ENCODE measurements at places on chromosomes 3 and 15.

DNA sequence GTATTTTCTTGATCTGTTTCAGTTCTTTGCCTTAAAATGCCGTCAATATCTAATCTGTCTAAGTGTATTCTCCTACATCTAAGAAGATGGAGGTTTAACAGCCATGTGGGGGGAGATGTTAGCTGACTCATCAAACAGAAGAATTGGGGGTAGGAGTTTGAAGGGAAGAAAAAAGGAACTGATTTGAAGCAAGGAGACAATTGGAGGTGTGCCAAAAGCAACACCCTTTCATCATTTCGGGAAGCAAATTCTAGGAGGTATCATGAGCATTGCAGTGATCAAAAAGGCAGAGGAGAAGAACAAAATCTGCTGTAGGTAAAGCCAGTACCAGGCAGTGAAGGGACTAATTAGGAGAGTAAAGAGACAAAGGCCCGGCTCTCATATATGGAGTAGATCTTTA lies 337.3 kb upstream of the TBC1D5 start:
- DNase-seq: no peak

GRCh38 chr3:160159341-160159740 lies 65.9 kb upstream of the C3orf80 start:
- no peak for DNase-seq

DNA sequence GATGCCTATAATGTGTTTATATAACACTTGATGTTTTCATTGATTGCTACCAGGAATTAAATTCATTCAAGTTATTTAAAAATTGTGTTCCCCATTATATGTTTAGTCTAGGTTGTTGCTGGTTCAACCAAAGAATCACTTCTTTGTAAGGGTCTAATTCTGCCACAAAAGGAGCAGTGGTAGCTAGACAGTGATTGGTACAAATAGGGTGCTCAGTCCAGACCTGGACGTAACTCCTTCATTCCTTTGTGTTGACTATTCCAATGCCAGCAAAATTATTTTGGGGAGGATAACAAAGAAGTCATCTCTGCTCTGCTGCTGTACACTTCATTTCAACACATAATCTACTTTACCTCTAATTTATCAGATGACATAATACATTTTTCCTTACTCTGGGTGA lies 1.2 kb downstream of the CHMP2B start:
- peak; percentile 26 for DNase-seq

- DNase-seq: peak; percentile 56
These were observed 90.1 kb downstream of the FBN1 start for GRCh38 chr15:48555241-48555881.

- peak; percentile 15 for DNase-seq
These were observed 87.2 kb downstream of the OPA1 start for GRCh38 chr3:193680220-193680619.

- no peak for DNase-seq
These were observed 108.3 kb downstream of the ZBTB20 start for GRCh38 chr3:115038817-115039216.

DNA sequence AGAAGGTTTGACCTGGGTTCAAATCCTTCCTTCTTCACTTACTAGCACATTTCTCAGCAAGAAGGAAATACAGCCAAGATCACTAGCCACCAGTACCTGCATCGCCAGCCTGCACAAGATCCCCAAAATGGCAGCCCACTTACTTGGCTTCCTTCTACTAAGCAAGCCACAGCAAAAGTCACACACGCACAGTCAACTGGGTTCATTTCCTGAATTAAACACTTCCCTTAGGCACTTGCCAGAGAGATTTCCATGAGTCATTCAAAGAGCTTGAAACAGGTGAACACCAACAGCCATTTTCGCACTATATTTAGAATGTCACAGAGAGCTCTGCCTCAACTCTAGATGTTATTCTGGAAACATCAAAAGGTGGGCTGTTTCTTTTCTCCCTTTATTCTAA lies 42.6 kb downstream of the MGLL start:
- DNase-seq: no peak

DNA sequence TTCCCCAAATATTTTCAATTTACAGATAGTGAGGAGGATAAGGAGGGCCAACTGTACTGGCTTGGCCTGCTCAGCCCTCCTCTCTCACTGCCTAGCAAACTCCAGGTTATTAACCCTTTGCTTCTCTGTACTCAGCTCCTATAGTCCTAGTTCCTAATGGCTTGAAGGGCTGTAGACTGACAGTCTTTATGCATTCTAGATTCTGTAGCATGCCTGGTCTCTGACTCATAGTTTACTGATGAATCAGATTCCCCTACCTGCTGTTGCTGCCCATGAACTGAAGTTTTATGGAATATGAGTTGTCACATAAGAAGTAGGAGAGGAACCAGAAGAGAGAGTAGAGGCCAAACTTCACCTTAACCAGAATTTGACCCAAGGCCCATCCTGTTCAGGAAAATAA lies 27.1 kb upstream of the MAP3K13 start:
- DNase-seq: peak; percentile 40

- DNase-seq: peak; percentile 72
These were observed at the start of gene CPLX3 for GRCh38 chr15:74826364-74826819. Gene CPLX3, plus strand, starts transcription at chr15:74826627. Its CDS starts 77 bp downstream, at chr15:74826704.

DNA sequence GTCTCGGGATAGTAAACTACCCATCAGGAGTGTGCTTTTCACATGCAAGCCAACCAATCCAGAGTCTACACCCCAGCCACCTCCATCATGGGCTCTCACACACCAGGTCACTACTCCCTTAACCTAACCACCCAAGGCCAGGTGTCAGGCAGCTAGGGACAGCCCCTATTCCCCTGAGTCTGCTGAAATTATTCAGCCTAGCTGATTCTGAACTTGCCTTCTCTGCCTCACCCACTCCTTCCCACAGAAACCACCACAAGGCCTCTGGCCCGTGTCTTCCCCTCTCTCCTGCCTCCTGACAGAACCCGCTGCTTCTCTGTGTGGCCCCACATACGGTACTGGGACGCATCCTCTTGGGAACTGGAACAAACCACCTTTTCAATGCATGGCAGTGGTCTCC lies 82.1 kb downstream of the PCSK6 start:
- no peak for DNase-seq

GRCh38 chr15:58381697-58382096 lies 50.1 kb upstream of the LIPC start:
- no peak for DNase-seq

- no peak for DNase-seq
These were observed 13.0 kb upstream of the ACAP2 start for GRCh38 chr3:195455789-195456188.

DNA sequence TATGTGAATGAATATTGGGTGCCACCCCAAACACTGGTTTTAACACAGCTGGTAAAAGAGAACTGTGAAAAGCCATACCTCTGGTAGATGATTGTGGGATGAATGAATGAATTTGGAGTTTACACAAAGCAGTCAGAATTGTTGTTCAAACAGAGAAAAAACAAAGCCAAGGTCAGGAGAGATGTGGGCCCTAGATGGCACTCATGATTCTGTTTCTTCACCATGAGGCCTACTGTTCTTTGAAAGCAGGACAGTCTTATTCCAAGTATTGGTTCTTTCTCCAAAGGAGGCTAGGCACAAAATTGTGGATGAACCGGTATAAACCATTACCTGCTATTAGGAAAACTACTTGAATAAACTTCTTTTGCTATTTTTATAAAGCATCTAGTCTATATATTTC lies 97.6 kb downstream of the SAMMSON start:
- no peak for DNase-seq

GRCh38 chr15:63080634-63081250 lies 38.2 kb downstream of the TPM1 start:
- DNase-seq: no peak

GRCh38 chr3:9869955-9870354 lies 10.1 kb downstream of the CIDEC start:
- DNase-seq: no peak

GRCh38 chr15:68205558-68205944 lies 419 bp upstream of the CALML4 start:
- no peak for DNase-seq

- DNase-seq: no peak
These were observed 7.3 kb downstream of the MCTP2 start for GRCh38 chr15:94238539-94239118.

GRCh38 chr15:70353606-70354345 lies 256.1 kb upstream of the TLE3 start:
- DNase-seq: no peak

DNA sequence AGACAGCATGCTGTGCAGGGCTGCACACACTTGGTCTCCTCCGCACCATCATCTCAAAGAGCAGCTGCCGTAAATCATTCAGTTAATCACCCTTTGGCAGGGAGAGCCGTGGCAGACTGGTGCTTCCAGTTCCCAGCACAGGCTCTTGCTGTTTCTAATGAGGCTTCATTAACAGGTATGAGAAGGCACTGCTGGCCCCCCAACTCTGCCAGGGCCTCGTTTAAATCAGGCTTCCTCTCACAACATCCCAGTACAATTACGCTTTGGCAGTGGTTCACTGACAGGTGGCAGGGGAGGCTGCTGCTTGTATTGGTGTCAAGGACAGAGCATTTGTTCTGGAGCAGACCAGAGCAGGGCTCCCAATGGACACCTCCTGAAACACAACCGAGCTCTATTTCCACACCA lies 77.1 kb downstream of the BFSP2 start:
- DNase-seq: no peak

GRCh38 chr3:167901138-167901537 lies 165.6 kb downstream of the SERPINI1 start:
- no peak for DNase-seq

DNA sequence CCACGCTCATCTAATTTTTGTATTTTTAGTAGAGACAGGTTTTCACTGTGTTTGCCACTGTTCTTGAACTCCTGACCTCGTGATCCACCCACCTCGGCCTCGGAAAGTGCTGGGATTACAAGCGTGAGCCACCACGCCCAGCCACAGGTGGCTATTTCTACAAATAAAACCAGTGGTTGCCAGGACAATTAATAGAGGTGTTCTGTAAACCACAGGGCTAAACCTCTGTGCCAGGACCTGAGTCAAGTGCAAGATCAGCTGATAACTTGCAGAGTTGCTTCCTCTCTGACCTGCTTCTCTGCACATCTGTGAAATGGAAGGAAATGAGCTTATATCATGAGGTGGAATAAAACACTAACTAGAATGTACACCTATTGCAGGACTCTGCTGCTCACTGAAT lies 72.8 kb downstream of the CD200R1L start:
- DNase-seq: no peak

- DNase-seq: no peak
These were observed 372.5 kb upstream of the BCHE start for GRCh38 chr3:166209701-166210100.

DNA sequence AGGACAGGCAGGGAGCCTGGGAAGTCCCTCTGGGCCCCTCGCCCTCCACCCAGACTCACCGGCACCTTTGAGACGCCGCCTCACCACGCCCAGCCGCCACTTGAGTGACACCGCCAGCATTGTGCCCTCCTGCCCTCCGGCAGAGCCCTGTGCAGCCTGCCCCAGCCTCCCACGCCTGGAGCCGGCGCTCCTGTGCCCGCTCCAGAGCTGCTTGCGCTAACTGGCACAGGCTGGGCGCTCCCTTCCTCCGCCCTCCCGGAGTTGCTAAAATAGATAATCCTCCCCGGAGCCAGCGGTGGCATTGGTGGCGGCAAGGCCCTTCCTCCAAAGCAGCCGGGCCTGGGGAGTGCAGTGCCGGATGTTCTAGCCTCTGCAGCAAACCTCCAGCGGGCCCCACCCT lies 15.7 kb upstream of the GRIP2 start:
- no peak for DNase-seq

GRCh38 chr3:71509066-71509465 lies 74.5 kb downstream of the FOXP1 start:
- no peak for DNase-seq

- DNase-seq: no peak
These were observed 39.6 kb downstream of the TMOD3 start for GRCh38 chr15:51869060-51869421.

GRCh38 chr15:31499236-31499952 lies 172.8 kb downstream of the KLF13 start:
- DNase-seq: no peak

DNA sequence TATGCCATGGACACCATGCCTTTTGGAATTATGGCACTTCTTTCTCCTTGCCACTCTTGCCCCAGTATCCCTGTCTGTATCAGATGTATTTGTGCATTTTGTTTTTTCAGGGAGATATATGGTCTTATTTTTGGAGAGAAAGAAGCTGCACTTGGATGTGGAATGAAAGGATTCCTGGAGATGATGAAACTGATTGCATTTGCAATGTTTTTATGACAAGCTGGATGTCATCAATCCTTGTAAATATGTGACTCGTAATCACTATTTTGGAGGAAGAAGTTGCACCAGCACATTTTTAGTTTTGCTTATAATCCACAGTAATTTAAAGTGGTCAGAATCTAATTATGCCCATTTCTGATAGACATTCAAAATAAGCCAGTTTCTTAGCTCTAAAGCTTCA lies 165.0 kb downstream of the NR1D2 start:
- no peak for DNase-seq

DNA sequence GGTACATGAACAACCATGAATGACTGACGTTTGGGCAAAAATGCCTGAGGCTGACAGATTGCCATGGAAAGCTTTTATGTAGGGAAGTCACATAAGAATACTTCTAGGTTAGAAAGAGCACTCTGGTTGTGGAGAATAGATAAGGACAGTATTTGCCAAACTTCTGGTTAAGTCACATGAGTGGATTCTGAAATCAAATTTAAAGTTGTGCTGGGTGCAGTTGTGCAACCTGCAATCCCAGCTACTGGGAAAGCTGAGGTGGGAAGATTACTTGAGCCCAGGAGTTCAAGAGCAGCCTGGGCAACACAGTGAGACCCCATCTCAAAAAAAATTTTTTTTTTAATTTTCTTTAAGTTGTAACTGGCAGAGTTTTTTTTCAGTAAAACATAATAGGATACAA lies 7.2 kb upstream of the ZNF148 start:
- DNase-seq: no peak

- no peak for DNase-seq
These were observed 579.8 kb upstream of the SUCLG2 start for GRCh38 chr3:68234076-68234780.

GRCh38 chr15:87609474-87609873 lies 647.1 kb downstream of the NTRK3 start:
- peak; percentile 51 for DNase-seq

DNA sequence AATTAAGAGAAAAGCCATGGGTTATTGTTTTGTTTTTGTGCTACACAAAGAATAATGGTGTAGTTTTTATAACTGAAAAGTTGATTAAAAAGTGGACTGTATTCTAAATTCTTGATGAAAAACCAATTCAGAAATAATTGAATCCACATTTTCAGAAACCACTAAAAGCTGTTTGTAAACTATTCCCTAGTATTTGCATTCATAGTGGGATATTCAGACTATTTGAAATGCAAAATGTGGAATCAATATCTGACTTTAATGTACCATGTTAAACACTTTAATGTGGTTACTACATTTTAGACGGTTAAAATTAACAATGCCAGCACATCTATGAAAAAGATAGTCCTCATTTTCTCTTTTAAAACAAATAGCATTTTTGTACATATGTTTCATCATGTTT lies 104.6 kb downstream of the ZIC4 start:
- no peak for DNase-seq

DNA sequence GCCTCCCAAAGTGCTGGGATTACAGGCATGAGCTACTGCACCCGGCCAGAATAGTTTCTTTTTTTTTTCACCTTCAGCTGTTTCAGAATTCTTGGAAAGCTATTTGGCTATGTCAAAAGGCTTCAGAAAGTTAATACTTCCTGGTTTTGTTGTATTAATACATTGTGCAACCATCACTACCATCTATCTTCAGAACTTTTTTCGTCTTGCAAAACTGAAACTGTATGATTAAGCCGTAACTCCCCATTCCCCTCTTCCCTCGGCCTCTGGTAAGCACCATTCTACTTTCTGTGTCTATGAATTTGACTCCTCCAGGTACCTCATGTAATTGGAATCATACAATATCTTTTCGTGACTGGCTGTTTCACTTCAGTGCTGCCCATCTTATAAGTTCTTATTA lies 5.2 kb upstream of the NOX5 start:
- DNase-seq: no peak

Data from AG08396 (cell line).